ENCODE measurements at places on chromosomes 16 and 17.

- DNase-seq: peak; percentile 50
These were observed 1.1 kb upstream of the AKTIP start for GRCh38 chr16:53503991-53504663.

- no peak for DNase-seq
These were observed 335.3 kb downstream of the SNX29 start for GRCh38 chr16:12311877-12312276.

DNA sequence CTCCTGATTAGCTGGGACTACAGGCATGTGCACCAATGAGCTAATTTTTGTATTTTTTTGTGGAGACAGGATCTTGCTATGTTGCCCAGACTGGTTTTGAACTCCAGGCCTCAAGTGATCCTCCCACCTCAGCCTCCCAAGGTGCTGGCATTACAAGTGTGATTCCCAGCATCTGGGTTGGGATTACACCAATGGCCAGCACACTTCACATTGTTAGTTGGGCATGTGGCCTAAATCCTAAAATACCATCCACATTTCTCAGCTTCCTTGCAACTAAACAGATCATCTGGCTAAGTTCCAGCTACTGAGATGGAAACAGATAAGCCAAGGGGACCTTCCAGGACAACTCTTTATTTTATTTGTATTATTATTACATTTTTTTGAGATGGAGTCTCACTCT is 9.9 kb downstream of the RABEP2 start:
- no peak for DNase-seq

- no peak for DNase-seq
These were observed 9.8 kb downstream of the SLC16A3 start for GRCh38 chr17:82238472-82239201.

- DNase-seq: peak; percentile 69
These were observed 773 bp downstream of the SYNGR3 start for GRCh38 chr16:1990351-1991134.

- DNase-seq: no peak
These were observed 3.9 kb downstream of the TRPV2 start for GRCh38 chr17:16419074-16419928.

- no peak for DNase-seq
These were observed 173.0 kb downstream of the FOXL1 start for GRCh38 chr16:86751076-86752030.

GRCh38 chr16:28267356-28267755 is 25.0 kb upstream of the SBK1 start:
- no peak for DNase-seq

DNA sequence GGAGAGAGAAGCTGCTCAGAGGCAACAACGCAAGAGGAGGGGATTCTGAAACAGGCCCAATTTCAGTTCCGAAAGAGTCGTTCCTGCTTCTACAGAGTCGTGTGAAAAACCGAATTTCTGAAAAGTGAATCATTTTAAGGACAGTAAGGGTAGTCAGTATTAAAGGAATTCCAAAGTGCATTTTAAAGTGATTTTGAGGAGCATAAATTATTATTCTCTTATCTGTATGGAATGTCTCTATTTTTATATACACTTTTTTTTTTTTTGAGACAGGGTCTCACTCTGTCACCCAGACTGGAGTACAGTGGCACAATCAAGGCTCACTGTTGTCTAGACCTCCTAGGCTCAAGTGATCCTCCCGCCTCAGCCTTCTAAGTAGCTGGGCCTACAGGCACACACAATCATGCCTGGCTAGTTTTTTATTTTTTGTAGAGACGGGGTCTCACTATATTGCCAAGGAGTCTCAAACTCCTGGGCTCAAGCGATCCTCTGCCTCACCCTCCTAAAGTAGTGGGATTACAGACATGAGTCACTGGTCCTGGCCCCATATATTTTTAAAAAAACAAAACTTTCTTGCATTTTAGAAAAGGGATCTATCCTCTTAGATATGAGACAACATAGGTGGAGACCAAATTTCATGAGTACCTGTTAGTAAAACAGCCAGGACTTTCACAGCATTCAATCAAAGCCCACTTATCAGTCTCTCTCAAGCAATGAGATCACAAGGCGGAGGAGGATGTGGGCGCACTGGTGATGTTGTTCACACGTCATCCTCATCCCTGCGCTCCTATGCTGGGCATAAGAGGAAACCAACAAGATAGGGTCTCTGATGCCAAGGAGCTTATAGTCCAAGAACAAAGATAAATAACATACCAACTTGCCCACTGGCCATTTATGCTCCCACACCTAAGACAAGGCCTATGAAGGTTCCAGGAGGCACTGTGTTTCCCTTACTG is 53.2 kb downstream of the SMG6 start:
- DNase-seq: no peak

DNA sequence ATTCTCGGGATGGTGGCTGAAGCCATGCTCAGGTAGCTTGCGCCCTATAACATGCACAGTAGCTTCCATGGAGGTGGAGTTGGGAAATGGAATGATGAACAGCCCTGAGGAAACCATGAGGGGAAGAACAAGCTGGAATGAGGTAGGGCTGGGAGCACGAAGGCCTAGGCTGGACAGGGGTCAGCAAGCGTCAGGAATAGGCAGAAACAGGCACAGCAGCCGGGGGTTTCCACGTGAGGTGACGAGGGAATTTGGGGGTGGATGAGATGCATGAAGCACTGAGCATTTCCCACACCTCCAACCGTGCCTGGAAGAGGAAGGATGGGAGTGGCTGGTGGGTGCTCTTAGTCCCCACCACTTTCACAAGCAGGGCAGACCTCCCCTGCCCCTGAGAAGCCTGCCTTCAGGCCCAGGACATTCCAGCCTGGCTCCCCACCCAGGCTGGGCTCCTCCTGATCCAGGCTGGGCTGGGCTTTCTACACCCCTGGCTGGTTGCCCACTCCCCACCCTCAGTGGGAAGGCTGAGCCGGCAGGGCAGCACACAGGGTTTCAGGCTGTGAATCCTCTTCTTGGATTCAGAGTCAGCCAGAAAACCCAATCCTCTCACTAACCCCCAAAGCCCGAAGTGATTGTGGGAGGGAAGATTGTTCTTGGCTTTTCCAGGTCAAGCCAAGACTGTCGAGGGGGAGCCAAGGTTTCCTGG is 21.9 kb downstream of the PLEKHG4 start:
- no peak for DNase-seq

DNA sequence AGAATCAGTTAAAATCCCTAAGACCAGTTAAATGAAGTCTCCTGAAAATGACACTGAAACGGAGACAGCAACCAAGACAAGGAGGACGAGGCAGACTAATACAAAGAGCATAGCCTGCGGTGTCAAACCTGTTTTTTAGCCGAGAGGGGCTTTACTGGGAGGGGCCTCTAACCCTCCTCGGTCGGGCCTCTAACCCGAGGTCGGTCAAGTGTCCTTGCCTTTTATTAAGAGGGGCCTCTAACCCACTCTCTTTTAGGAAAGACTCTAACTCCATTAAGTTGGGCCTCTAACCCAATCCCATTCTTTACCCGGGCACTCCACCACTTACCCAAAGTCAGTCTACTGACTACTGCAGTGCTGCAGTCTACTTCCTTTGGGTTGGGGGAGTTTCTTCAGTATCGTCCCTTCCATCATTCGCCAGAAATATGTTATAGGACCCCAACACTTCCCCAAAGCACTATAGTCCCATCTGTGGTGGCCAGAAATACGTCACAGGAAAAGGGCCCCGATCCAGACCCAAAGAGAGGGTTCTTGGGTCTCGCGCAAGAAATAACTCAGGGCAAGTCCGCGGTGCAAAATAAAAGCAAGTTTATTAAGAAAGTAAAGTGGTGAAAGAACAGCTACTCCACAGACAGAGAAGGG is 39.2 kb upstream of the ARL4D start:
- no peak for DNase-seq

DNA sequence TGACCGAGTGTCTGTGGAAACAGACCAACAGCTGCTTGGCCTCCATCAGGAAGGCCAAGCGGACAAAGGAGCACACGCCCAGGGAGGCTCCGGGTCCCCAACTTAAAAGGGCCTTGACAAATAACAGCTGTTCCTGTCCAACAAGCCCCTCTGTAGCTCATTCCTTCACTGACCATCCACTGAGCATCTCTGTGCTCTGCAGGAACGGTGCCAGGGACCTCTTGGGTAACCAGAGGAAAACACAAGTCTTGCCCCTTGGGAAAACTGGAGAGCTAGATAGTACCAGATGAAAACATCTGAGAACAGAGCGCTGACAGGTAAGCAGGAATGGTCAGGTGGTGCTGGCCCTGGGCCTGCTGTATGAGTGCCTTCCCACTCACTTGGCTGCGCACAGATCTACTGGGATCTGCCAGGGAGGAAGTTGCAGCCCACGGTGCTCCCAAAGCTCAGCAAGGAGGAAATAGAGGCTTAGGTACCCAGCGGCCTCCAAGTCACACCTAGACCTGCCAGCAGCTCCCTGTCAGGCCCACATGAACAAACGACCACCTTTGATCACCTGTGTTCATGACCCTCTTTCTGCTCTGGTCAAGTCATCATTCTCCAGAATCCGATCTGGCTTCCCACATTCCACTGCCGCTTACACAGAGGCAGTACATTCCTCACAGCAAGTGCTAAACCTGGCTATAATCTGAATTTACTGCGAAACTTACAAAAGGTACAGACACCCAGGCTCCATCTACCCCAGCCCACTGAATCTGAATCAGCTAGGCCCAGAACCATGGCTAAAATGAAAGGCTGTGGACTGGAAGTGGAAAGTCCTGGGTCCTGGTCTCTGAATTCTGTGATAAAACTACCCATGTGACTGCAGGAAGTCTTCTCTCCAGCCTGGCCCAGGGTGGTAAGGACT is 12.5 kb downstream of the DCAKD start:
- no peak for DNase-seq

DNA sequence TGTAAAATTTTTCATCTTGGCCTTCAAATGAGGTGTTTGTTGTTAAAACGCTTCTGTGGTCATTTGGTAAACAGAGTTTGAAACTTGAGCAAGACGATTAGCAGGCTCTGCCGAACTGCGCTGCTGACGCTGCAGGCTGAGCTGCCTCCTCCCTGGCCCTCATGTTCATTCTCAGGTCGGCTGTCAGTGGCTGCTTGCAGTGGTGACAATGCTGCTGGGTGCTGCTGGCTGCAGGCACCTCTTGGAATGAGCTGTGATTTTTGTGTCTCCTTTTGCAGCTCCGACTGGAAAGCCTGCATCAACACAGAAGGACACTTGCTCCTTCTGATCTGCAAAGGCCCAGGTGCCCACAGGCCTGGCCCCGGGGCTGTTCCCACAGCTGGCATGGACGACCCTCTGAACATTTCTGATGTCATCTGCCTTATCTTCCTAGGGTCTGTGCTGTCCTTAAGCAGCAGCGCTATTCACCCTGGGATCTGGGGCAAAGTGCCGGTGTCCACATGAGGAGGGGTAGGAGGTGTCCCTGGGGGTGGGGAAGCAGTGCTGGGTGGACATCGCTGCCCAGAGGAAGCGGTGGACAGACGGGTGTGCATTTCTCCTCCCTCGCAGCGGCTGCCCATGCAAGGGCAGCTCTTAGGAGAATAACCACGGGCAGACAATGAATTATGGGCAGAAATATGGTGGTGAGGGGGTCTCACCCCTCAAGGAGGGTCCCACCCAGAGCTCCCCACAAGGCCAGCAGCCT is 23.1 kb upstream of the OSGIN1 start:
- no peak for DNase-seq

DNA sequence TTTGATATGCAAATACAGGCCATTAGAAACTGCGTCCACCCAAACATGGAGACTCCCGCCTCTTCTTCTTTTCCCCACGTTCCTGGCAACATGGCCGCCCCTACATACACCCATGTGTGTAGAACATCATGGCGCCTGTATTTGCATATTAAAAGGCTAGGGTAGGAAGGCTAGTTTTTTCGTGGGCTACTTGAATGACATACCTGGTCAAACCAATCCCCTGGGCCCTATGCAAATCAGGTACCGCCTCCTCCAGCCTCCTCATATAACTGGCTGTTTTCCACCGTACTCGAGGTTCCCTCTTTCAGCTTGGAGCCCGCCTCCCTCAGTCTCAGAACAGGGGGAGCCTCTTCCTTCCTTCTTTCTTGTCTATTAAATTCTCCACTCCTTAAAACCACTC is 840 bp upstream of the CD300LB start:
- peak; percentile 31 for DNase-seq

DNA sequence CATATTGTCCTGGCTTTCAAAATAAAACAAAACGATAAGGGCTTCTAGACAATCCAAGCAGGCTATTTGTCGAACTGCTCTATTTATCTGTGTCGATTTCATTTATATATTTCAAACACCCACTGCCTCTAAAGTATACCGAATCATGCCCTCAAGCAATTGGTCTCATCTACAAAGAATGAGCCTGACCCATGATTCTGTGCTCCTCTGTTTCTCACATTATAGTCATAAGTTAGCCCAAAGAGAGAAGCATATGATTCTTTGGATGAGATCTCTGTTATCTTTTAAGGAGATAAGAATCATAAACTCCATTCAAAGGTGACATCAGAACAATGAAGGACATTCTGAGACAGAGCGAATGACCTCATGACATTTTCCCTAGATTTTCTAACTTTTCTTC is 191.1 kb downstream of the MAP2K6 start:
- no peak for DNase-seq

- DNase-seq: no peak
These were observed 14.8 kb downstream of the FAM234A start for GRCh38 chr16:249431-249830.

DNA sequence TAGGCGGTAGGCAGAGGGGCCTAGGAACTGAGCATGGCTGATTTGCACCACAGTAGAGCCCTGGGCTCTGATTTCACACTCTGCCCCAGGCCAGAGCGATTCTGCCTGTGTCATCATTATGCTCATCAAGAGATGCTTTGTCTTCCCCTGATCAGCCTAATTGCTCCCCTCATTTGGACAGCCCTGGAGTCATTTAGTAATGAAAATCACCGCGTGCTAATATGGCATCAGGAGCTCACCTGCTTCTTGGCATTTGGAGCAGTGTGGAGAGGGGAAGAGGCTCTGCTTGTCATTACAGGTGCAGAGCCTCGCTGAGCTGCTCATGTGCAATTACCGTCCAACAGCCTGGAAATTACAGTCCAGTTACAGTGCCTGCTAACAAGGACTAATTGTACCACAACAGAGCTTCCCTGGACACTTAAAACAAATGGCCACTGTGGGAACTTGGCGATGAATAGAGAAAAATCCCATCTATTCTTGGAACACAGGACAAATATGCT is 157.1 kb upstream of the WSCD1 start:
- DNase-seq: peak; percentile 32

GRCh38 chr17:38352245-38353085 is 821 bp downstream of the SOCS7 start:
- DNase-seq: no peak

DNA sequence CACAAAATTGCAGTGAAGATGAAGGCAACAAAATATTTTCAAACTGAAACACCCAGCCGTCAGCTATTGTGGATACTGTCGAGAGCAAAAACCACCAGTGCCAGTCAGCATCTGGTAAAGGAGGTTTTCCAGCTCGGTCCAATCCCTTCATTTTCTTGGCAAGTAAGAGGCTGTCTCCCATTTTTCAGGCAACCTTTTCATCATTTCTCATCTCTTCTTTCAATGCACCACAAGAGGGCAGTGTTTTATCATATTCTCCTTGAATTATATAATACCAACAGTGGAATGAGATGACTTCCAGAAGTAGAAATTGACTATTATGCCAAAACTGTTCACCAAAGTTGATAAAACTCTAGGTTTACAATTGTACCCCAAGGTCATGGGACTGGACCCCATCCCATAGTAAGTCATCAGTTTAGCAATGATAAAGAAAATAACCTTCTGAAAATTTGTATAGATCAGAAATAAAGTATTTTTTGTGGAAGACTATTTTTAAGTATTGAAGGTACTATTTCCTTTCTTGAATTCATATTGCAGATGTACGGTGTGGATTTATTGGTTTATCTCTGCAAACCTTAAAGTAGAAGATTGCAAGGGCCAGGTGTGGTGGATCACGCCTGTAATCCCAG is 16.8 kb downstream of the NQO1 start:
- no peak for DNase-seq
